Hematopoietic multipotent progenitor cell (in vitro differentiated cells): ENCODE measurements at places on chromosomes 11 and 22. TPM values are rescaled to one million over a fixed set of nuclear protein-coding genes. Genes with fewer than 3 reads are reported as not detected.

Gene MB
- not detected for total RNA-seq

Gene OR4D5
- total RNA-seq = 0.27 TPM

Gene EFCAB6
- total RNA-seq = 0.54 TPM

Gene THAP7
- total RNA-seq = 40.9 TPM

Gene ARFIP2
- 46.3 TPM for total RNA-seq

Gene OR52I1
- not detected for total RNA-seq

Gene KREMEN1
- 0.54 TPM for total RNA-seq
